ENCODE measurements at places on chromosomes 3 and 15.

- no peak for DNase-seq
Observed at GRCh38 chr3:143382816-143383215, 263.2 kb downstream of the CHST2 start.

DNA sequence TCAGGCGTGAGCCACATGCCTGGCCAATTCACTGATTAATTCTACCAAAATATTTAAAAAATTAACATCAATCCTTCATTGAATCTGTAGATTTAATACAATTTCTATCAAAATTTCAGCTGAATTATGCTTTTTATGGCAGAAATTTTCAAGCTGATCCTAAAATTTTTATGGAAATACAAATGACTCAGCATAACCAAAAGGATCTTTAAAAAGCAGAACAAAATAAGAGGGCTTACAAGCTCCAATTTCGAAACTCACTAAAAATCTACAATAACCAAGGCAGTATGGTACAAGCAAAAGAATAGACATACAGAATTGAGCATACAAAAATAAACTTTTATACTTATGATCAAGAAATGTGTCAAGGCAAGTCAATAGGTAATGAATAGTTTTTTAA is 180.4 kb upstream of the CTNNB1 start:
- no peak for DNase-seq

- no peak for DNase-seq
Observed at GRCh38 chr3:165502707-165503106, 306.5 kb upstream of the SLITRK3 start.

- DNase-seq: no peak
Observed at GRCh38 chr3:129033633-129034321, 26.8 kb upstream of the GP9 start.

DNA sequence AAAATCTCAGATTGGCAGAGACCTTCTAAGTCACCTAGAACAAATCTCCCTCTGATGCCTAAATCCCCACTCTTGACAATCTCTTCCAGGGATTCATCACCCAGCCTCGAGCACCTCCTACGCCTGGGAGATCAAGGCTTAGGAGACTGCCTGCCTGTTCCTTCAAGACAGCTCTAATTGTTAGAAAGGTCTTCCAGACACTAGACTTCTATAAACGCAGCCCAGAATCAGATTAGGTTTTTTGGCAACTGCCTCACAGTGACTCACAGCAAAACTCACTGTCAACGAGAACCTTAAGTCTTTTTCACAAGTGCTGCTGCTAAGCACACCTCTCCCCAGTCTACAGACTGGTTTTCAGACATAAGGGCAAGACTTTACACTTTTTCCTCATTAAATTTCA is 23.1 kb downstream of the SRGAP3 start:
- DNase-seq: no peak

Data from DMS79 (cell line).